Endothelial cell of umbilical vein (primary cell): ENCODE measurements at places on chromosomes 16 and 17.
A peak's percentile ranks its signal among the peaks of the same experiment; 100 is the strongest.

- DNase-seq, result peak; percentile 88
These were observed 5.4 kb upstream of the G6PC1 start for GRCh38 chr17:42895185-42895555.

DNA sequence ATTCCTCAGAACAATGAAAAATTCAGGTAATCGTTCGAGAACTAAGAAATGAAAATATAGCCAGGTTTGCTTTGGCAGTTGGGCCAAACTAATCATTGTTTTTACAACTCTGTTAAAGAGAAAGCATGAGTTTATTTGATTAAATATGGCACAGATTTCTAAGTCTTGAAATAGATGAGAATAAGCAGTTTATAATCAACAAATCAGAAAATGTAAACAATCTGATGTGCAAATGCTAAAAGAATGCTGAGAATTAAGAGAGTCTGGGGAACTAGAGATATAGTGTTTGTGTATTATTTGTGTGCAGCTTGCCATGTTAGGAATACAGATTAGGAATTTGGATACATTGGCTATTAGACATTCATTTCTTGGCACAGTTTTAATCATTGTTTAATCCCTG is 212.5 kb downstream of the TANC2 start:
- peak; percentile 69 for DNase-seq

- DNase-seq, result no peak
These were observed 791 bp upstream of the C17orf75 start for GRCh38 chr17:32342603-32343325.

DNA sequence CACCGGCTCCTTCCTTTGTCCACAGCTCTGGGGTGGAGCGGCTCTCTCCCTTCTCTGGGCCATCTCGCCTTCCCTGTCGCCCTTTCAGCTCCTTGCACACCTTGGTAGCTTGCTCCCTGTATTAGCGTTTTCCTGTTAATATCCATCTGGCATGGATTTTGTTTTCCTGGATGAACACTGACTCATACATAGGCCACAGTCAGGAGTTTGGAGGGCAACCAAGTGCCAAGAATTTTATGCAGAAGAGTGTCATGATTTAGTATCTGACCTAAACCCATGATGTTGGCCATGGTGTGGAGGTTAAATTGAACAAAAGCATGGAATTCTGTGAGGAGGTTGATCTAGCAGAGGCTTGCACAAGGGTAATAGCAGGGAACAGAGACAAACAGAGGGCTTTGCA is 180.9 kb downstream of the AIPL1 start:
- peak; percentile 74 for DNase-seq
